ENCODE measurements at places on chromosomes 16 and 17.

GRCh38 chr17:16286947-16287562 lies 66.2 kb downstream of the CENPV start:
- DNase-seq: no peak

DNA sequence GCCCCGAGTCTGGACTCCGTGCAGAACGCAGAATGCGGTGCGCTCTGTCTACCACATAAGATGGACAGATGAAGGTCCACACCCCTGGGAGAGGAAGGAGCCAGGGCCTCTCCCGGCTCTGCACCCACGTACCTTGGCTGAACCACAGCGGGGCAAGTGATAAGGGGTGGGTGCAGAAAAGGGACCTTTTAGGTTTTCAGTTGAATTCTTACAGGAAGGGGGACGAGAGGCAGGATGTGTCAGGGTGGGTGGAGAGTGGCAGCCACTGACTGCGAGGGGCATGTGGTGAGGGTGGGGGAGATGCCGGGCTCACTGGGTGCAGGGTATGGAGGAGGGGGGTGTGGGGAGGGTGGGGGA lies 372 bp downstream of the CD300A start:
- no peak for DNase-seq

GRCh38 chr17:81000334-81000630 lies 8.6 kb downstream of the CHMP6 start:
- no peak for DNase-seq

DNA sequence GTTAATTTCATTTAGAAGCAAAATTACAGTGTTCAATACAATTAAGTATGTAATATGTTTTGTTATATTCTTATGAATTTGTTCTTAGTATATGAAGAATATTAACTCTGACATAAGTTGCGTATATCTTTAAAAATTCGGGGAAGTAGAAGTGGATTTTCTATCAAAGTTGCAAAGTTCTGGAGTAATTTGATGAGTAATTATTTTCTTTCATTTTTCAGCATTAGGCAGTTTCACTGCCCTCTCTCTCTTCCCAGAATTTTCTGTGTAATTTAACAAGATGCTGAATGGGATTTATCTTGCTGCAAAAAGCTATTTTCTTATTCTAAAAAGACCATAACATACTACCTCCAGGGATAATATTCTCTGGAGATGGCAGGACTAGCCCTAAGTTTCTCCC lies 8.9 kb upstream of the CCL18 start:
- DNase-seq: no peak

DNA sequence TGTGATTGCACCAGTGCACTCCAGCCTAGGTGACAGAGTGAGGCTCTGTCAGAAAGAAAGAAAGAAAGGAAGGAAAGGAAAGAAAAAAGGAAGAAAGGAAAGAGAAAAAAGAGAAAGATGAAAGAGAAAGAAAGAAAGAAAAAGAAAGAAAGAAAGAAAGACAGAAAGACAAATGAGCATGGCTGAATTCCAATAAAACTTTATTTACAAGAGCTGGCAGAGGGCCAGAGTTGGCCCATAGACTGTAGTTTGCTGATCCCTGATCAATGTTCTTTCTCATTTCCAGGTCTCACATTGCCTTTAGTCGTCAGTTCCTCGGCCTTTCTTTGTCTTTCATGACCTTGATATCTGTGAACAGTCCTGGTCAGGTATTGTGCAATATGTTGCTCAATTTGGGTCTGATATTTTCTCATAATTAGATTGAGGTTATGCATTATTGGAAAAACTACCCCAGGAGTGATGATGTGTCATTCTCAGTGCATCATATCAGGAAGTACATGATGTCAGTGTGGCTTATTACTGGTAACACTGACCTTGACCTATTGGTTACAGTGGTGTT lies 68.5 kb upstream of the MED9 start:
- no peak for DNase-seq

DNA sequence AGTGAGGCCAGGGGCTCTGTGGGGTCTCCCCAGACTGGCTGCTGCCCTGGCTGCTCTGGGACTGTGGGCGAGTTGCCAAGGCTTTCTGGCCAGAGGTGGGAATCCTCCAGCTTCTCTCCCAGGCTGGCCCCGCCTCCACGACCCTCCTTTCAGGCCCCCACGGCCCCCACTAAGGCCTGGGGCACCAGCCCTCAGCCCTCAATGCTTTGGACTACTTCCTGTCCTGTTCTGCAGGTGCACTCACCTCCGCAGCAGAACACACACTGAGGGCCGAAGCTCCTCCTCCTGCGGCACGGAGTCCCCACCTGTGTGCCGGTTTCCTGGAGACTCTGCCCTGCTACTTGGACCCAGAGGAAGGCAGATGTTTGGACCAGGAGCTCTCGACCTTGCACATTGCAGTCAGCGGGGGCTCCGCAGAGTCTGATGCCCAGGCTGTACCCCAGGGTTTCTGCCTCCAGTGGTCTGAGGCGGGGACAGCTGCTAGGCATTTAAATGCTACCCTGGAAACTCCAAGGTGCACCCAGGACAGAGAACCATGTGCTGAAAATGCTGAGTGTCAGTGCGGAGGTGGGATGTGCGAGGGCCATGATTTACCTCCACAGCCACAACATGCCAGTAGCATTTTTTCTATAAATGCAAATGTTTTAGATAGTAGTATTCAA lies 223.8 kb downstream of the IRF8 start:
- DNase-seq: no peak

DNA sequence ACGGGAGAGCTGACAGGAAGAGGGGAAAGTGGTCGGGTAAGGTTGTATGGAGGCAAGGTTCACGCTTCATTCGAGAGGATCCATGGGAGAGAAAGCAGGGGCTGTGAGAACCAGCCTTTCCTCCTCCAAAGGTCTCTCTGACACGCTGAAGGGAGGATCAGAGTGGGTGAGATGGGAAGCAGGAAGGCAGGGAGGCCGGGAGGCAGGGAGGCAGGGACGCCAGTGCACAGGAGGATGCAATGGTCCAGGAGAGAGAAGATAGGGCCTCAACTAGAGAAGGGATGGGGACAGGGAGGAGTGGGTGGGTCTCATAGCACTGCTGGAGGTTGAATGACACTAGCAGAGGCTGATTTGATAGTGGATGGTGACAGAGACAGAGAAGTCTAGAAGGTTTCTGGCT lies 54.1 kb downstream of the PIMREG start:
- no peak for DNase-seq

GRCh38 chr16:20359997-20360396 lies 7.5 kb upstream of the UMOD start:
- no peak for DNase-seq

- DNase-seq: no peak
These were observed 7.4 kb downstream of the CDK5RAP3 start for GRCh38 chr17:47978324-47978723.

All from activated CD8-positive, alpha-beta memory T cell treated with anti-CD3 and anti-CD28 coated beads for 4 hours (primary cell).